ENCODE measurements at places on chromosomes 7 and 10.
A peak's percentile ranks its signal among the peaks of the same experiment; 100 is the strongest.

GRCh38 chr10:126940670-126941310, 35.6 kb downstream of the DOCK1 start:
- no peak for DNase-seq

DNA sequence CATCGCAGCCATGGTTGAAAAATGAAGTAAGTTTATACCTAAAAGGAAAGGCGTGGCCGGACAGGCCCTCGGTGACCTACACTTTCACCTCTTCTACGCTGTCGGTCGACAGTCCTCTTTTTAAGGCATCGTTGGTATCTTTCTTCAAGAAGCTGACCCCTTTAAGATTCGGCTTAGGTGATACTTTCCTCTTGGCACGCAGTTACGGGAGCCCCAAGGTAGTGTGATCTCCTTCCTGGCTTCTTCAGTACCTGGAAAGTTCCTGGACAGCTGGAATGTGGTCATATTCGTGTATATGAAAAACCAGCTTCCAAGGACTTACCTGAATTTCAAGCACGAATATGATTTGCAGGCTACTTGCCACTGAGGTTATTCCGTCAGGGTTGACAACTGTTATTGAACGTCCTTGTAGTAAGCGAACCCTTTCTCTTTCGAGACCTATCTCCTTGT, 885 bp upstream of the SYPL1 start:
- no peak for DNase-seq

- no peak for DNase-seq
These were observed 5.8 kb upstream of the FAM20C start for GRCh38 chr7:186516-187113.

DNA sequence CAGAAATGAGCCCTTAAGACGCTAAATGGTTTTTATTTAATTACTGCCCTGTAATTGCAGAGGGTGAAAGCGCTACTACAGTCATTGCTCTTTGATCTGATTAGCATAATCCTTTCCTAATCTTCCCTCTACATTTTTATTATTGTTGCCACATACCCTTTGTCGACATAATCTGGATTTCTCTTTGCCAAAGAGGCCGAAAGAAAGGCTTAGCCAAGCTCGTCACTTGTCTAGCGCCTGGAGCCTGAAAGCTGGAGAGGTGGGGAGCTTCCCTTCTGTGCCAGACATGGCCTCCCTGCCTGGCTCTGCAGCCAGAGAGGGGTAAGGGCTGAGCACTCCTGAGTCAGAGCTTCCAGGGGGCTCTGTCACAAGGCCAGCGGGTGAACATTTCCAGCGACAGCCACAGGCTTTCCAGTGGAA, 145.9 kb downstream of the PRKAG2 start:
- DNase-seq = no peak

DNA sequence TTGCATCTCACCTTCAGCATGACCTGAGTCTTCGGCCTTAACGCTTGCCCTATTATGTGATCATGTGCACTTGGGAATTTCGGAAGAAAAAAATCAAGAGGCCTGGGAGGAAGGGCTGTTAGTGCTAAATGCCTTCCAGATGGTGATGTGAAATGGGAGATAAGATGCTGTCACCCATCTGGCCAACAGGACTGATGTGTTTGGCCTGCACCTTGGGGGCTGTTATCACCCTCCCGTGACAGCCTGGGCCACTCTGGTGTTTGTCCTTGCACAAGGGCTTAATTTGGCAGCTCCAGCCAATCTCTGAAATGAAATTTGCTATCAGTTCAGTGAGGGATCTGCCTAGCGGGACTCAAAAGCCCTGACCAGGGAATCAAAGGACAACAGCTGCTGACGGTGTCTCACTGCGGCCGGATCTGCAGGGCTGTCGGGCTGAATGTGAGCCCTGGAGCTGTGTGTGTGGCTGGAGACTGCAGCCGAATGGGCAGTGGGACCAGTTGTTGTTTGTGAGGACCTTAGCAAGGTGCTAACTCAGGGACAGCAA, 131.4 kb upstream of the BTBD16 start:
- no peak for DNase-seq

GRCh38 chr7:16740623-16740953, 13.0 kb upstream of the TSPAN13 start:
- DNase-seq = no peak

DNA sequence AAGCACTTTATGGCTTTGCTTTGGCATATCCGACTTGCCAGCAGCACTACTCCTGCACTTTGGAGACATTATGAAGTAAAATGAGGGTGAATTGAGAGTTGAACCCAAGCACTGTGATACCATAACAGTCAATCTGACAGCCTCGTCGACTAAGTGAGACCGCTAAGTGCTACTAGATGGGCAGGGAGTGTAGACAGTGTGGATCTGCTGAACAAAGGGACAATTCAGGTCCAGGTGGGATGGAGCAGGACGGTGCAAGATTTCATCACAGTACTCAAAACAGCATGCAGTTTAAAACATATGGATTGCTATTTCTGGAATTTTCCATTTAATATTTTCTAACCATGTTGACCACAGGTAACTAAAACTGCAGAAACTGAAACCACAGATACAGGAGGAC, 20.8 kb upstream of the PRTFDC1 start:
- DNase-seq = no peak

GRCh38 chr10:18164093-18164492, 23.9 kb downstream of the CACNB2 start:
- DNase-seq = no peak

GRCh38 chr10:89204621-89205185, 2.4 kb downstream of the CH25H start:
- no peak for DNase-seq

DNA sequence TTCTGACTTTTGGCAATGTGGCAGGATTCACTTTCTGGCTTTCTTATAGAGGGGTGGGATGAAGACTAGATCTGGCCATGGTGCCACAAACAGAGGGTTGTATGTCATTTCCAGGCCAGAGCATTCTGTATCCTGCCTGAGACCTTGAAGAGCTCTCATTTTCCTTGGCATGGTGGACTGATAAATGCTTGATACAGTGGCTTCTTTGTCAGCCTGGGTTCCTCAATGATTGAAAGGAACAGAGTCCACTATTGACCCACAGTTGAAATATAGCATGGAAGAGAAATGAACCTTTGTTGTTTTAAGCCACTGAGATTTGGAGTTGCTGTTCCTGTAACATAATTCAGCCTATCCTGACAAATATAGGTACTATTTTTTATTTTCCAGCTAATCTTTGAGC, 462.7 kb downstream of the SUGCT start:
- no peak for DNase-seq

GRCh38 chr10:79148452-79149344, 79.9 kb downstream of the ZMIZ1 start:
- no peak for DNase-seq

DNA sequence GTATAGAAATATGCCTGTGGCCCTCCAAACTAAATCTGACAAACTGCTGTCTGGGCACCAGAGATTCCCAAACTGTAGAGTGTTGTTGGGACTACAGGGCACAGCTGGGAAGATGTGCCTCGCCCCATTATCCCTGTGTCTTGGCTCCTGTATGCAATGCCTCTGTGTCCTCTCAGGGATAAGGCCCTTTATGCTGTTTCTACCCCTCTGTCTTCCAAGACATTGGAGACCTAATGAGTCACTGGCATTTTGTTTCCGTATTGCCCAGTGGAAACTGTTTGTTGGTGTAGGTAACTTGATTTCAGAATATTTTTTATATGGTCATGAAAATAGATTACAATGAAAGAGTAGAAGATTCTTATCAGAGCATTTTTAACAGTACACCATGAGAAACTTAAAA, 183.2 kb downstream of the GLI3 start:
- no peak for DNase-seq

DNA sequence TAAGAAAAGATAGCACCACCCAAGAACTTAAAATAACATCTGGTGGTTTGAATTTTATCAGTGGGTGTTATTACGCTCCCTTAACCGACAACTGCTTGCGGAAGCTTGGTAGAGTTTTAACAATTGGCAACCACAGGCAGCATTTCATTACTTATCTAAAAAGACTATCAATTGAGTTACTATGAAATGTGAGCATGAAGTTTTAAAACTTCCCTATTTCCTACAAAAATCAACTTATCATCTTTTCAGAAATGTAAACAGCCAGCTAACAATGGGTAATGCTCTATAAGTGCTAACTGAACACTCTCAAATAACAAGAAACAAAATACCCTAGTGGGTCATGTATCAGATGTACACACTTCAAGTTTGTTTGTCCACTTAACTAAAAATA, 68.8 kb downstream of the OSBPL3 start:
- no peak for DNase-seq

- no peak for DNase-seq
These were observed 137.6 kb downstream of the C10orf105 start for GRCh38 chr10:71582019-71582418.

- no peak for DNase-seq
These were observed 153.0 kb upstream of the GPR26 start for GRCh38 chr10:123512901-123513775.

DNA sequence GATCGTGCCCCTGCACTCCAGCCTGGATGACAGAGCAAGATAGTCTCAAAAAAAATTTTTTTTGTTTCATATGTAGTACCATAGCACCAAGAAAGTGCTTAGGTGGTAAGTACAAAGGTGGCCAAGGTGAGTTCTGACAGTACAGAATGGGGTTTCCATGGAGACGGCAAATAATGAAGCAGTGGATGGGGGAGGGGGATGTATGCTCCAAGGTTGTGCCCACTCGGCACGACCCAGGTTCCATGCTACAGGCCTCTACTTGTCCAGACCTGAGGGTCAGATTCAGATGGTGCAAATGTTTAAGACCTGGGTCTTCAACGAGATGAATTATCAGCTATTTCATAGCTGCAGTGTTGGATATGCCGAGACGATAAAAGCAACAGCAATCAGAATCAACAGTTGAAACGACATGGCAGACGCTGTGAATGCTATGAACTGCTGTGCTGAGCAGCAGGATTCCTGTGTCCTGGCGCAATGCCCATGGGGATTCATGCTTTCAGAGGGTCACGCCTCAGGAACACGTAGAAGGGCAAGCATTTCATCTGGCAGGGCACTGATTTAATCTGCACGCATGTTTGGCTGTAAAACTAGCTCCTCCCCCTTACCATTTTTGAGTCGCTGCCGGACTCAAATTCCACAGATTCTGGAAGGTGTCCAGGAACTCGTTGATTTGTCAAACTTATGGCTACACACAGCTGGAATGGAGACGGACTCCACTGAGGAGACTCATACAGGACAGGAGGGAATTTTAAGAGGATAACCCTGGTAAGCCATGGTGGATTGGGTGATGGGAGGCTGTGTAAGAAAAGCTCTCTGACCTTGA, 256.5 kb downstream of the FRMD4A start:
- DNase-seq = peak; percentile 66

GRCh38 chr7:91265693-91266066, 1.4 kb downstream of the FZD1 start:
- no peak for DNase-seq

DNA sequence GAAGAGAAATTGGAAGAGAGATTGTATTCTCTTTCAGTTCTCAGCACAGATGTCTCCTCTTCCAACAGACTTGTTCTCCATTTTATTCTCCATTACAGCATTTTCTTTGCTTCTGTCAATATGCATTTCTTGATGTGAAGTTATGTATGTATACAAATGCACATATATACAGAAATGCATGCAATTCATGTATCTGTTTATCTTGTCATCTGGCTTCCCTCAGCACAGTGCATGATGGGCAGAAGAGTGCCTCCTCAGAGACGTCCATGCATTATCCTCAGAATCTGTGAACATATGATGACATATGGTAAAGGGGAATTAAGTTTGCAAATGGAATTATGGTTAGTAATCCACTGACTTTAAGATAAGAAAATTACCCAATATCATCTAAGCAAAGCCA, 106.7 kb upstream of the VWC2 start:
- no peak for DNase-seq

DNA sequence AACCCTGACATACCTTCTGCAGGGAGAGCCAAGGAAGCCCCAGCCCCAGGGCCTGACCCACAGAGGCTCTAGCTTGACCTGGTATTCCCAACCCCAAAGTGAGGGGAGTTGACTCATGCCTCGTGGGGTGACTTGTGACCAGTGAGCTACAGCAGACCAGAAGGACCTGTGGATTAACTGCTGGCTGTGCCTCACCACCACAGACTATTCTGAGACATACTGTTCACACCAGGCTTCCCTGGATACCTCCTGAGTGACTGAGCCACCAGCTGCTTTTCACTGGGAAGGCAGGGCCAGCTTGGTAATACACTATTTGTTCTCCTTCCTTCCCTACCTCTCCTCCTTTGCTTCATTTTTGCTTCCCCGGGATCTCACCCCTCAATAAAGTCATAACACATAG, 7.3 kb downstream of the PLXNA4 start:
- DNase-seq = no peak

- DNase-seq = no peak
These were observed 368.7 kb downstream of the AUTS2 start for GRCh38 chr7:69966766-69967591.

GRCh38 chr10:86795353-86795752, 38.9 kb downstream of the BMPR1A start:
- DNase-seq = peak; percentile 5

DNA sequence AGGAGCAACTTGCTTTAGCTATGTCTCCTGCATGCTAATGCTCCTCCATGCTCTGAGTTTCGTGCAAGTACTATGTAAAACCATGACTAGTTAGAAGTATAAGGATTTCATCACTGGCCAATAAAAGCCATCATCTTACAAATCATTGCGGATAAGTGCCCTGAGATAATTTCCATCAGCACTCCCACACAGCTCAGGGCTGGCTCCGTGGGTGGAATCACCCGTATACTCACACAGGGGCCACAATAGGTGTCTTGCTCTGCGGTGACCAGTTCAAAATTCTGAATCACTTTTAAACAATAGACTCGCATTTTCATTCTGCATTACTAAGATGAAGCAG, 227.4 kb downstream of the PARD3 start:
- DNase-seq = no peak

DNA sequence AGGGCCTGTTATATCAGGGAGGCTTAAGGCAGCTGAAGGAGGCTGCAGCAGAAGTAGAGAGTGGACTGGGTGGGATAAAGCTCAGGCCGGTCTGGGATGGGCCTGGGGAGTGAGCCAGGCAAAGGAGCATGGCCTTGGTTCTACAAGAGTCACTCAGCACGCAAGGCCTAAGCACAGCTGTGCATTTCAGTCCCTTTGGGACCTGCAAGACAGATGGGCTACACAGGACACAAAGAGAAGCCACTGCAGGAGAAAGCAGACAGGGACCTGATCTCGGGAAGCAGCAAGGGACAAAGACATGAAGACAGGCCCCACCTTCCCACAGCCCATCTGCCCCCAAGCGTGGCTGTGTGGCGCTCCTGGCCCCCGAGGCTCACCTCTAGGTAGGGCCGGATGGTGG, 29.4 kb downstream of the RRP12 start:
- DNase-seq = no peak

GRCh38 chr7:156640949-156641485, 443 bp downstream of the RNF32 start:
- DNase-seq = no peak

- DNase-seq = no peak
These were observed 237.3 kb upstream of the SP8 start for GRCh38 chr7:21023841-21024484.

- DNase-seq = no peak
These were observed 307.9 kb upstream of the AOAH start for GRCh38 chr7:37032258-37032601.

- DNase-seq = no peak
These were observed 27.6 kb downstream of the NPS start for GRCh38 chr10:127576740-127577161.

GRCh38 chr7:25389489-25390106, 161.3 kb upstream of the NPVF start:
- no peak for DNase-seq

- DNase-seq = no peak
These were observed 4.7 kb downstream of the MTERF1 start for GRCh38 chr7:91875851-91876250.

GRCh38 chr10:3647074-3647473, 137.9 kb downstream of the KLF6 start:
- DNase-seq = no peak

Measured in Panc1 (cell line).